ENCODE measurements at places on chromosomes 2 and 18.

DNA sequence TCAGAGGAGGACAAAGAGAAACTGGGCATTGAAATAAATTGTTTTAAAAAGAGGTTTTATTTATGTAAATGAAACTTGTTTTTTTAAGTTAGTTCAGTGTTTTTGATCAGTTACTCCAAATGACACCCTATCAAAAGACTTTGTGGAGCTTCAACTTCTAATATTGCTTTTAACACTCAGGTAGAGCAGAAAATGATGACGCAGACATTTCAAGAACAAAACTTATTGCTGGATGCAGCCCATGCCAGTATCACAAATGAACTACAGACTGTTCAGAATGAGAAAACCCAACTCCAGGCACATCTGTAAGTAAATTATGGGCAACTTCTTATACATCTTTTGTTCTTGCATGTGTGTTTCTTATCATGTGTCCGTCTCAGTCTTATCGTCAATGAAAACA is 36.4 kb downstream of the CCDC150 start:
- no peak for DNase-seq

- no peak for DNase-seq
These were observed 8.7 kb upstream of the HS6ST1 start for GRCh38 chr2:128327180-128327964.

DNA sequence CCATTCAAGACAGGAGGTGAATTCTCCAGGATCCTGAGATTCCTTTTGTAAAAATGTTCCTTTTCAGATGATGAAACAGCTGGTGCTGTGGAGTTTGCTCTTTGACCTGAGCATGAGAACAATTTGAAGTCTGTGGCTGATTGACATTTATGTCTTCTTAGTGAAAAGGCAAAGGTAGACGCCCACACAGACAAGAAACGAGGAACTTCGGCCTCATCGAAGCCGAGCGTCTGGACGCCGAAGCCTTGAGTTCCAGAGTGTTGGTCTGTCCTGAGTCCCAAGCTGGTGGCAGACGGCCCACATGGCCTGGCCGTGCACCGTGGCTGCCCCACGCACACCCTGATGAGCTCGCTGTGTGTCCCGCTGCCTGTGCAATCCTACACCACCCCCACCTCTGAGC is 20.7 kb upstream of the SNTG2 start:
- DNase-seq, result no peak

DNA sequence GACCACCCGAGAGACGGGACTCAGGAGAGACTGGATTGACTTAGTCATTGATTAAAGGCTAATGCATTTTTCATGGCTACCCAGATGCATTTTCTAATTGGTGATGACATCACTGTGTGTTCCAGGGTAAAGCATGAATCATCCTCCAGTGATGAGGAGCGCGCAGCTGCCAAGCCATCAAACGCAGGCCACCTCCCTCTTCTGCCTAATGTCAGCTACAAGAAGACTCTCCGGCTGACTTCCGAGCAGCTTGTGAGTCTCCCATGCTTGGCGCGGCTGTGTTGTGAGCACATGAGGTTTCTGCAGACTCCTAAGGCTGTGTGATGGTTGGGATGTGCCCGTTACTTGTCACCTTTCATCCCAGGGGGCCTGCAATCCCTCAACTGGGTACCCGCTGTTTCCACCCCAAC is 56.4 kb downstream of the LPIN1 start:
- DNase-seq, result no peak

DNA sequence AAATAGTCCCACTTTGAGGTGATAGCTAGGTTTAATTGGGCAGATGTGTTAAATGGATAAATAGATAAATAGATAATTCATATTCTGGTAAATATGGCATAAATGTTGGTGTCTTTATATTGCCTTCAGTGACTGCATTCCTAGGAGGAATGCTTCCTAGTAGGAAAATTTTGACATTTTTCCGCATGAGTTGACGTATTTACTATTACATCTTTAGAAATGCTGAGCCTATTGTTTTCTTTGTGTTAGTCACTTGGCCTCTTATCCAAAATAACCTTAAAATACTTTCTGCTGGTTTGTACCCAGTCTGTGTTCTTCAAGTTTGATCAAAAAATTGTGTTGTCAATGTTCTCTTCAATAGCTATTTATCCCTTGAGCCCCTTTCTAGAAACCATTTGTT is 495.6 kb upstream of the ZEB2 start:
- no peak for DNase-seq

GRCh38 chr2:41992671-41993434 is 55.0 kb upstream of the PKDCC start:
- no peak for DNase-seq

GRCh38 chr18:339200-339599 is 71.4 kb upstream of the THOC1 start:
- DNase-seq, result no peak

DNA sequence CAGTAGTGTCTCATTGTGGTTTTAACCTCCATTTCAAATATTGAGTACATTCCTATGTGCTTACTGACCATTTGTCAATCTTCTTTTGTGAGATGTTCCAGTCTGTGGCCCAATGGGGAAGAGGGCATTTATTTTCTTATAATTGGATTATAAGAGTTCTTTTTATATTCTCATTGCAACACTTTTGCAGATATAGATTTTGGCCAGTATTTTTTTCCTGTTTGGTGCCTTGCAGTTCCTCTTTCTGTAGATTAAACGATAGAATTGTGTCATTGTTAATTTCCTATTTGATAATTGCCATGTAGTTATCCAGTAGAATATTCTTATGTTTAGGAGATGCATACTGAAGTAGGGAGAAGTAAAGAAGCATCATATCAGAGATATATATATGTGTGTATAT is 56.4 kb upstream of the CYTIP start:
- no peak for DNase-seq

DNA sequence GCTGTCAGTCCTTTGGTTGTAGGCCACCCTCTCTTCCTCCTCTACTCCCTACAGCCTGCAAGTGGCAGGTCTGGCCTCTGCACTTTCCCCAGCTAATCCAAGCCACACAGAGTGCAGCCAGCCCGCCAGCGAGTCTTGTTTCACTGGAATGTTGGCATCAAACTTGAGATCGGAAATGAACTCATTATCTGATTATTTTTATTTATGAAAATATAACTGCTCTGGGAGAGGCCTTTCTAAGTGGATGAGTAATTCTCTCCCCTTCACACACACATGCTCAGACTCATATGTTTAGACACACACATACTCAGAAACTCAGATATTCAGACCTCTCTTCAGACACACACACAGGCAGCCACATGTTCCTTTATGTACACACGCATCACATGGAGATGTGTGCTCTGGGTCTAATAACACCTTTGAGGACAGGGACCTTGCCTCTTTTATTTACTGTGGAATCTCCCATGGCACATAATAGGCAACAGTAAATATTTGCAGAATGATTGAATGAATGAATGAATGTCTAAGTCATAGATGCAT is 151.3 kb downstream of the ZFP36L2 start:
- DNase-seq, result no peak

GRCh38 chr2:223905996-223906395 is 39.1 kb downstream of the WDFY1 start:
- DNase-seq, result no peak

DNA sequence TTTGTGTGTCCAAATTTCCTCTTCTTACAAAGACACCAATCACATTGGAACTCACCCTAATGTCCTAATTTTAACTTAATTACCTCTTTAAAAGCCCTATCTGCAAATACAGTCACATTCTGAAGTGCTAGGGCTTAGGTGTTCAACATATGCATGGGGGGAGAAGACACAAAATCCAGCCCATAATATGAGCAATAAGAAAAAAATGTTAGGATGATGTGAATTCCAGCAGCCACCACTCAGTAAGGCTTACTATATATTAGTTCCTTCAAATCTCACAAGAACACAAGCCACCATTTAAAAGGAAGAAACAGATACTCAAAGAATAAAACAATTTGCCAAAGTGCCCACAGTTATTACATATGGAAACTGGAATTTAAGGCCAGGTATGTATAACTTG is 285.7 kb downstream of the EPHA4 start:
- no peak for DNase-seq

DNA sequence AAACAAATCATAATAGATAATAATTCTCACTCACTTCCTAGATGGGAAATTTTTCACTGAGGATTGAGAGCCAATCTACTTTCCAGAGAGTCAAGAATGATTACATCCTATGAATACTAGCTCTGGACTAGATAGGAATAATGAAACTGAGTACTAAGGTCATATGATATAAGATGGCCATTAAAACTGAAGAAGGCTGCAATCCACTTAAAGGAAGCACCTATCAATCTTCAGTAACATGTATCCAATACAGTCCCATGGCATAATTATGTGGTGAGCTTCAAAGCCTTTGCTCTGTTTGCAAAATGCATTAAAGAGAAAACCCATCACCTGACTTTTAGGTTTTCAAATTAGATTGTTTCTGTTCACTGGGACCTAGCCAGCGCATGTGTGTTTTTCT is 398.0 kb upstream of the MEIS1 start:
- no peak for DNase-seq

DNA sequence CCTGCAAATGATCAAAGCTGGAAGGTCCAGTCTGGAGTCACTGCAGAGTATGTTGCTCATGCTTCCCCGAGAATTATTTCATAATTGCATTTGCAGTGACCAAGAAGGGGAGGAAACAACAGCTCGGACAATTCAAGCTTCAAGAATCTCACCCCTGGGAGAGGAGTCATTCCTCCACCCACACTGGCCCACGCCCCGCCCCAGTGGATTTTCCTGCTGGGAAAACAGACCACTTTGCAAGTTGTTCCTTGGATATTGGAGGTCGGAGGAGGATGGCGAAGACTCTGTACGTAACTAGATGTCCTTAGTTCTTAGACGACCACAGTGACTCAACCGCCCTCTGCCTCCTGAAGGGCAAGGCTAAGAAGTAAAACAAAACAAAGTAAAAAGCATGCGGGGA is 159.4 kb downstream of the TPO start:
- DNase-seq, result no peak

DNA sequence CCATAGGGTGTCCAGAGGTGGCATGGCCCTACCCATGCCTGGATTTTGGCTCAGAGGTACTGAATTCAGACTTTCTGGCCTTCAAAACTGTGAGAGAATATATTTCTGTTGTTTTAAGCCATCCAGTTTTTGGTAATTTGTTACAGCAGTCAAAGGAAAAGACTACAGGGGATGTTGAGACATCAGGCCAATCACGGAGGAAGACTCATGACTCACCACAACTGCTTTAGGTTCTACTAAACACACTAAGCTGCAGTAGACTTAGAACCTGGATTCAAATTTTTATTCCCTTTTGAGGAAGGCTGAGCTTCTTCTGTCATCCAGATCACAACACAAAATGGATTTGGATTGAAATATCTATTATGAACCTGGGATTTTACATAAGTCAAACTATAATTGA is 12.0 kb upstream of the C2orf66 start:
- no peak for DNase-seq

- no peak for DNase-seq
These were observed 21.7 kb upstream of the RAB11FIP5 start for GRCh38 chr2:73134471-73134870.

GRCh38 chr2:135952891-135953290 is 32.5 kb downstream of the DARS1 start:
- DNase-seq, result no peak

- DNase-seq, result no peak
These were observed 36.9 kb downstream of the RPL37A start for GRCh38 chr2:216535454-216535995.

GRCh38 chr18:59008302-59008974 is 131.2 kb upstream of the SEC11C start:
- no peak for DNase-seq

DNA sequence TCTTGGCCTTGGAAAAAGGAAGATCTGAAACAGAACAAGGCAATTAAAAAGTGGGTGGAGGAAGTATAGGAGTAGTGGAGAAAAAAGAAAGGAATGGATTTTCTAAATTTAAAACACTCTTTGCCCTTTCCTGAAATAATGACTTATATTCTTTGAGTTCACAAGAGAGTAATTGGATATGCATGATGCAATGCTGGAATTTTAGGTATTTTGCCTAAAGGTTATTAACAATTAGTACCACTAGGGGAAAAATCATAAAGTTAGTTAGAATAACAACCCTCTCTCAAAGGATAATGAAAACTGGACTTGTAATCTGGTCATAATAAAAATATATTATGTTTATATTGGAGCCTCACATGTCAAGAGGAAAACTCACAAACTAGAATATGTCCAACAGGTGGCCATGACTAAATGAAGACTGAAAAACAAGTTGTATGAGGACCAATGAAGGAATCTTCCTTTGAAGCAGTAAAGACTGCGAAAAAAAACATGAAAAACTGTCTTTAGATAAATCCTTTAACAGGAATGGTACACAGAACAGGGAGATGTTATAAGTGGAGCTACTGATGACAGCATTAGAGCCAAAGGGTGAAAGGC is 281.8 kb downstream of the NCKAP5 start:
- DNase-seq, result no peak

DNA sequence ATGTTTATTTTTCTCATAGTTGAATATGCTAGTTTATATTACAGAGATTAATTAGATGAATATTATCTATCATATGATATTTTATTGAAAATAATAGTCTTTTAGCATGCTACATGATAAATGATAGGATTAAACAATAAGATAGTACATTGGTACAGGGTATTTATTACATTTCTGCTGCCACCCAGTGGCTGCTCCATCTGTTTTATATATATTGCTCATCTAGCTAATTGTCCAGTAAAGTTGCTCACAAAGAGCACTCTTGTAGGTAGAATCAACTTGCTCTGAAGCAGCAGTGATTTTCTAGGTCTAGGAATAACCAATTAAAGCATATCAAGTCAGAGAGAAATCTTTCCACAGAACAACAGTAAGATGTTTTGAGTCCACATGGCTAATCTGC is 183.3 kb downstream of the ASXL3 start:
- DNase-seq, result no peak

DNA sequence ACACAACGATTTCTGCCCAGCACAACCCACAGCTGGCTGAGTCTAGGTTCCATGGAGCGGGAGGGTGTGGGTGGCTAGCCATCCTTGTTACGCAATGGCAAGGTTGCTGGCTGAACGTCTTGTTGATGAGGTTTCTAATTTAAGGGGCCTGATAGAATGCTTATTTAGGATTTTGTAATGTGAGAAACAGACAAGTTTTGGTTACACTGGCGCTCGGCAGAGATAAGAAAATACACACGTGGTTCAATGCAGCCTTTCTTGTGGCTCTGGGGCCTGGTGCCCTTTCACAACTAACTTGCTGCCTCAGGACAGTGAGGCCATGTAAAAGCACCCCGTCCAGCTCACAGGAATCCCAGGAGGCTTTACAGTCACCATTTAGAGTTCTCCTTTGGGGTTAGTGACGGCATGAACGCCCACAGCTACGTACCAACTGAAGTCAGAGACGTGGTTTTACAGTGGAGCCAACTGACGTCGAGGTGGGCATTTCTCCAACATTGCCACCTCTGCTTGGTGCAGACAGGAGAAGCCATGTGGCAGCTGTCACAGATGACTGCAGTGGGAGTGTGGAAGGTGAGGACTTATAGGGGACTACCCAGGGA is 29.7 kb upstream of the PIEZO2 start:
- no peak for DNase-seq

- no peak for DNase-seq
These were observed 135.0 kb downstream of the SMAD7 start for GRCh38 chr18:48815581-48816324.

DNA sequence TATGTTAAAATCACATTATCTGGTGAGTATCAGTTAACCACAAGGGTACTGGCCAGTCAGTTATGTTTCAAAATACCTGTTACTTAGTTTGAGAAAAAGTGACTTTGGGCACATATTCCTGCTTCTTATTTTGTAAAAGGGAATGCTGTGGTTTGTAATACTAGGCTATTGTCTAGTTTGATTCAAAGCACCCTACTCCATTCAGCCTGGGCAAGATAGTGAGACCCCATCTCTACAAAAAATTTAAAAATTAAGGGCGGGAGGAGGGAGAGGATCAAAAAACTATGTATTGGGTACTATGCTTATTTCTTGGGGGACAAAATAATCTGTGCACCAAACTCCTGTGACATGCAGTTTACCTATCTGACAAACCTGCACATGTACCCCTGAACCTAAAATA is 18.9 kb downstream of the MBD5 start:
- no peak for DNase-seq
